Daoy (cell line): ENCODE measurements at places on chromosomes 7 and 10. TPM values are rescaled to one million over a fixed set of nuclear protein-coding genes. Genes with fewer than 3 reads are reported as not detected.
A peak's percentile ranks its signal among the peaks of the same experiment; 100 is the strongest.

IKZF1 gene
- 4.2 and 5.2 TPM in 2 replicates for total RNA-seq

DNA sequence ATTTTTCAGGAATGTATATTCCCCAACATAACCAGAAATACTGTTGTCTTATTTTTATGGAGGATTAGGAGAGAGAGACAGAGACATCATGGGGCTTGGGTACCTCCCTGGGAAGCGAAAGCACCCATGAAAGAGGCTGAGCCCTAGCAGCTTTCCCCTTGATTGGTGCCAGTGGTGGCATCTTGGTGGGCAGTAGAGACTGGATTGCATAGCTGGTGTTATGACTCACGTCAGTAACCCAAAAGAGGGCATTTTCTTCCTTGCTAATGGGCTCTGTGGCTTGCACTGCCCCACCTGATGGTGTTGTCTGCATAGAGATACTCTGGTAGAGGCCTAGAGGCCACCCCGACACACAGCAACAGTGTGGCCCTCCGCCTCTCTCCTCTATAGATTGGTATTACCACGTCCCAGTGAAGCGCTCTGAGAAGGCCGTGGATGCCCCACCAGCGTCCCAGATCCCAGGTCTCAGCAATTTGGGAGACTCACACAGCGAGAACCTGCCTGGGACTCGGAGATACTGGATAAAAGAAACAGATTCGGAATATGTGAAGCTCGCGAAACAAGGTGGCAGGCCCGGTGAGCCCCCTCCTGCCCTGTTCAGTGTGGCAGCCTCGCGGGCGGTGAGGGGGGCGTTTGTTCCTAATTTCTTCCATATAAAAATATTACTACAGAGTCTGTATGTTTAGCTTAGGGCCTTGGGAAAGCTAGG is 5.8 kb downstream of the C7orf57 start:
- DNase-seq, result peak; percentile 73

DNA sequence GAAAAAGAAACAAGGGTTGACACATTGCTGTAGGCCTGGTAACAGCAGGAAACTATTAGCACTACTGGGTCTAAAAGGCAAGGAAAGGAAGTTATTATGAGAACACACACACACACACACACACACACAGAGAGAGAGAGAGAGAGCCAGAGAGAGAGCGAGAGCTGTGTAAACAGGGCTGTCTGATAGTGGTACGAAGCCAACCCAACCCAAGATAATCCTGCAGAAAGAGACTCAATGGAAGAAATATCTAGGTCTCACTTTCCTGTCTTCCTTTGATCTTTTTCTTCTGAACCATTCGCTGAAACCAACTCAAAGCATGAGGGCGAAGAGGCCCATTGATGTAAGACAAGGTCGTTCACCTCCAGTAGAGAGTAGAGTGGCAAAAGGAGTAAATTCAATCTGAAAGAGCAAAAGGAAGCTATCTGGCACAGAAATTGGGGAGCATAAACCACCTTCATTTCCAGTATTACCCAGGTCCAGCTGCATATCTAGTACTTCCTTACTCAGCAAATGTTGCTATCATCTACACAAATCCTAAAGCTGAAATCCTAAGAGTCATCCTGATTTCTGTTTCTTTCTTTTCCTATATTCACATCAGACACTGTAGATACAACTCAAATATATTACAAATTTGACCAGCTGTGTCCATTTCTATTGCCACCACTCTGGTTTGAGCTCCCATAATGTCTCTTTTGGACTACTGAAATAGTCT is 110.2 kb downstream of the TMEM26 start:
- no peak for DNase-seq

DNA sequence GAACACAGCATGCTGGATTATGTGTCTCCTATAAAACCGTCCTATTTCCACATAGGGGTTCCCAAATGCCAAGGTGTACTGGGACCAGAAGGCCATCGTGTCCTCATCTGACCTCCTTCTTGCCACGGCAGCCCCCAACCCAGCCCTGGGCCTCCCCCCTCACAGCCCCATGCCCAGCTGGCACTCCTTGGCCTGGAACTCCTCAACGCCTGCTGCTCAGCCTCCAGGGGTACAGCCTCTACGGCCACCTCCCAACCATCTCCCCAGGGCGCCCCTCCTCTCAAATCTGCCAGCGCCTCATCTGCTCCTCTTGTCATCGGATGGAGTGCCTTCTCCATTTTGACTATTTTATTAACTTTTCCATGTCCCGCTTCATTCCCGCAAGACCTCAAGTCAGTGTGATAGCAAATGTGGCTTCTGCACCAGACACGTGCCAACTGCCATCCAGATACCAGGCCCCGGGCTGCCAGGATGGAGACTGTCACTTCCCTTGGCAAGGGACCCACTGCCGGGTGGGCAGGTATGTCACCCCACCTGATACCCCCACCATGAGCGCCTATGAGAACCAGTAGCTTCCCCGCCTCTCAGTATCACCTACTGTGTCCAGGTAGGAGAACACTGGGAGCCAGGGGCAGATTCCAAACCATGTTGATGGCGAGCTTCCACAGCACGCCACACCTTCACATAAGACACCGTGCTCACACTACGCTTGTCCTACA is 106.7 kb downstream of the EBF3 start:
- DNase-seq, result no peak

GRCh38 chr7:116500078-116500853 is 728 bp downstream of the CAV2 start:
- peak; percentile 89 for DNase-seq

DNA sequence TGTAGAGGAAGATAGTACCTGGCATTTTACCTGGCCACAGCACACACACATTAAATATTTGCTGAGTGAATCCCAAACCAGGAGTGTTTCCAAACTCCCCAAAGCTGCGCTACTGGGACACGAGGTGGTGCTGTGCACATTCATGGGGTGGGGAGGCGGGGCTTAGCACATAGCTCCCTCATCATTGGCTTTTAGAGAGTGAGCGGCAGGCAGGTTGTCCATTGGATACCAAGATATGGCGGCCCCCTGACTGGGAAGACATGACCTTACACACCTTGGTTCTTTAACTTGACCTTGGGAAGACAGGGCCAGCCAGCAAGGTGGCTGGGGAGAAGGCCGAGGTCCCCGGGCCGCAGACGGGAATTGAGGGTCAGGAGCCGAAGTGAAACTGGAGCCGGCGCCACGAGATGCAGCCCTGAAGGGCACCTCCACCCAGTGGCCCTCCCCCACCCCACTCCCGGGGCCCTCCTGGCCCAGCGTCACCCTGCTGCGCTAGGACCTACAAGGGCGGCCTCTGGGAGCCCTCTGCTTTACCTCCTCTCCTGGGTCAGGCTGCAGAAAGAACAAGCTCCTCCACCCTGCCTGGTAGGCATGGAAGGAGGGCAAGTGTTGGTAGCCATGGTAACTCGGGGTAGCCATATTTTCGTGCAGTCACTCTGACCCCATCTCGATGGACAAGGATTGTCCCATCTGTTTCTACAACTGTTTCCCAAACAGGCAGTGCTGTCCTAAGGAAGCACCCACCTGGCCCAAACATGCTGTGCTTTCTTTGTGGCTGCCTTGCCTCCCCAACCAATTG is 24.0 kb downstream of the TMEM176A start:
- DNase-seq, result peak; percentile 53

- DNase-seq, result no peak
Observed at GRCh38 chr10:5564537-5565204, 39.9 kb downstream of the CALML3 start.

DNA sequence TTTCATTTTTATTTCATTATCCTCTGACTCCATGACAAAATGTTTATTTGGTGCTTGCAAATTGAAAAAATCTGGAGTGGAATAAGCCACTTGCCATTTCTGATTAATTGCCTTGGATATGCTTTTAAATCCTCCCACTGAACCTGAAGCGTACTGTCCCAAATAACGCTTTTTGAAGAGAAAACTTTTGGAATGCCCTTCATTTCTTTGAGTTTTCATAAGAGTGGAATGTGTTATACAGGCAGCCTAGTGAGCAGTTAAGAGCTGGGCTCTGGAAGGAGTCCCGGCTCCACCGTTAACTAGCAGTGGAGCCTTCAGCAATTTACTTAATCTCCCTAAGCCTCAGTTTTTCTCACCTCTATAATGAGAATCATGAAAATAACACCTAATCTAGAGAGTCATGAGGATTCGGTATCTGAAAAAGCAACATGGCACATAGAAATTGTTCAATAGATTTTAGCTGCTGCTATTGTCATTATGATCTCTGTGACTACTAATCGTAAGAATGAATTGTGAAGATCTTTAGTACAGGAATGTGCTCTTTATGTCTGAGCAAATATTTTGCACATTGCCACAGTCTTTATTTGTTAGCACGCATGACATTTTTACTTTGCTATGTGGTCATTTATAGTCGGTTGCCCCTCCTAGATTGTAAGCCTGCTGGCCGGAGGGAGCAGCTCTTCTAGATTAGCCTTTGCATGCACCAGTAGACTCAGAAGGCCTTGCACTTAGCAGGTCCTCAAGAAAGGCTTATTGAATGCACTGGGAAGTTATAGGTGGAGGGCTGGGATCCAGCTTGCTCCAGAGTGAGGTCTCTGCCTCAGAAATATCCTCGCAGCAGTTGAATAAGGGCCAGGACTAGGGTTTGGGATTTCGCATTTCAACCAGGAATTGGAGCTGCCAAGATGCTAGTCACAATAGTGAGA is 59.4 kb downstream of the PLCE1 start:
- no peak for DNase-seq

- DNase-seq, result peak; percentile 91
Observed at GRCh38 chr7:117019786-117020590, 66.7 kb downstream of the ST7 start.
